NCI-H774 (cell line): ENCODE measurements at places on chromosomes 5 and 9.

GRCh38 chr9:113614843-113615648 is 151.5 kb downstream of the RGS3 start:
- no peak for DNase-seq

- no peak for DNase-seq
These were observed 29.3 kb upstream of the COL5A1 start for GRCh38 chr9:134612309-134612708.

- no peak for DNase-seq
These were observed 144.3 kb downstream of the ACTBL2 start for GRCh38 chr5:57338068-57338867.

DNA sequence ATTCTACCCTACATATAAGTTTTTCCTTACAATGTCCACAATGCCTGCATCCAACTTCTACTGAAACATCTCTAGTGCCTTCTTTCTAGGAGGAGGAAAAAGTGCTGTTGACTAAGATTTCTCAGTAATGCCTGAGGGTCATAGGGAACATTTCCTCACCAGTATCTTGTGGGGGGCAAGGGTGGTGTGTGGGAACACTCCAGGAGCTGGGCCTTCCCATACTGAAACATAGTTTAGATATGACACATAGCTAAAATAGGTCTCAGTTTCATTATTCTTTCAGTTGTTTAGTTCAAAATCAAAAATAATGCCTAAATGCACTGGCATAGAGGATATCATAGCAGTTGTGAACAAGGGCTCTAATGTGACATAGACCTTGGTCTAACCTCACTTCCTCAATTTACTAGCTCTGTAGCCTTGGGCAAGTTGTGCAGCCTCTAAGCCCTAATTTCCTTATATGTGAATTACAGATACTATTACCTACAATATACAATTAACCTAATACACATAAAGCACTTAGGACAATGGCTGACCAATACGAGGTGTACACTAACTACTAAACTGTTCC is 66.1 kb downstream of the HAPLN1 start:
- no peak for DNase-seq
